ENCODE measurements at places on chromosomes 1 and 21.
A peak's percentile ranks its signal among the peaks of the same experiment; 100 is the strongest.

DNA sequence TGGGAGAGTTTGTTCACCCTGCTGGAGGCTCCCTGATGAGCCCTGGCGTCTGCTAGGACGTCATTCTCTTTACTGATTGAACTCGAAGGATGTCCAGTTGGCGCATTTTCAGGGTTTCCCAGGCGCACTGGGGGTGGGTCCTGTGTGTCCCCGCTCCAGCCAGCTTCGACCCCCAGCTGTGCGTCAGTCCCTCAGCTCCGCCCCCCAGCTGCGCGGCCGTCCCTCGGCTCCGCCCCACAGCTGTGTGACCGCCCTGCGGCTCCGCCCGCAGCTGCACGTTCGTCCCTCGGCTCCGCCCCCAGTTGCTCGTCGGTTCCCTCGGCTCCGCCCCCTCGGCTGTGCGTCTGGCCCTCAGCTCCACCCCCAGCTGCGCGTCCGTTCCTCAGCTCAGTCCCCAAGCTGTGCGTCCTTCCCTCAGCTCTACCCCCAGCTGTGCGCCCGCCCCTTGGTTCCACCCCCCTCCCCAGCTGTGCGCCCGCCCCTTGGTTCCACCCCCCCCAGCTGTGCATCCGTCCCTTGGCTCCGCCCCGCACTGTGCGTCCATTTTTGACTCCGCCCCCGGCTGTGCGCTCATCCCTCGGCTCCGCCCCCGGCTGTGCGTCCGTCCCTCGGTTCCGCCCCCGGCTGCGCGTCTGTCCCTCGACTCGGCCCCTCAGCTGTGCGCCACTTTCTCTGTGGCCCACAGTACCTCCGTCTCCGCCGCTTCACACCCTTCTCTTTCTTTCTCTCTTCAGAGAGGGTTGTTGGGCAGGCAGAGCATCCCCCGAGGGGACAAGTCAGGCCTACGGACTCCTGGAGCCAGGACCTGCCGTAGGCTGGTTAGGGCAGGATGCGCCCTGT is 61.3 kb downstream of the FAAP20 start:
- peak; percentile 95 for DNase-seq

DNA sequence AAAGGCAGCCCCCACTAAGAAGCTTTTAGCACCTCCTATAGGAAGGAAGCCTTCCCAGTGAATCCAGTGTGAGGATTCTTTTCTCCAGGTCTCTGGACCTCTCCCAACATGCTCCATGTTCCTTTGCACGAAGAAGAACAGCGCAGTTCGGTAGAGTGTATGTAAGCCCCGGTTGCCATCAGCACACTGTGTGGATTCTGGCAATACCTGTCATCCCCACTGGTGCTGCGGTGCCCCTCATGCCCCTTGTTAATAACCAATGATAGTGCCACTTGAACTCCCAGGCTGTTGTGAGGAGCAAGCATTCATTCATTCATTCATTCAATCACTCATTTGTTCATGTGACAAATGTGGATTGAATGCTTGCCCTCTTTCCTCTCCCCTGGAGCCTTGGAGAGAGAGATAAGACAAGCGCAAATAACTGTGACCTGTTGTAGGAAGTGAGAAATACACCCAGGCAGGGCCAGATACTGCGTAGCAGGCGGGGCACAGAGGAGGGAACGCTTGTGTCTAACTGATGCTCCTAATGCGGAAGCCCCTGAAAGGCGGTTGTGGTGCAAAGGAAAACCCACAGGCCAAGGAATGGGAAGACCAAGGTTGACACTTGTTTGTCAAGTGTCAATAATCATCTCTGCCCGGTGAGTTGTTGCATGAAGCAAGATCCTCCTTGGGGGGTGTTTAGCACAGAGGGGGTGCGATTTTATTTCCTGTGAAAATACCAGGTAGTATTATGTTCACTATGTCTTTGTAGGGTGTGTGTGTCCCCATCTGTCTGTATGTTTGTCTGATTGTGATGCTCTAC is 9.8 kb downstream of the LGR6 start:
- no peak for DNase-seq

DNA sequence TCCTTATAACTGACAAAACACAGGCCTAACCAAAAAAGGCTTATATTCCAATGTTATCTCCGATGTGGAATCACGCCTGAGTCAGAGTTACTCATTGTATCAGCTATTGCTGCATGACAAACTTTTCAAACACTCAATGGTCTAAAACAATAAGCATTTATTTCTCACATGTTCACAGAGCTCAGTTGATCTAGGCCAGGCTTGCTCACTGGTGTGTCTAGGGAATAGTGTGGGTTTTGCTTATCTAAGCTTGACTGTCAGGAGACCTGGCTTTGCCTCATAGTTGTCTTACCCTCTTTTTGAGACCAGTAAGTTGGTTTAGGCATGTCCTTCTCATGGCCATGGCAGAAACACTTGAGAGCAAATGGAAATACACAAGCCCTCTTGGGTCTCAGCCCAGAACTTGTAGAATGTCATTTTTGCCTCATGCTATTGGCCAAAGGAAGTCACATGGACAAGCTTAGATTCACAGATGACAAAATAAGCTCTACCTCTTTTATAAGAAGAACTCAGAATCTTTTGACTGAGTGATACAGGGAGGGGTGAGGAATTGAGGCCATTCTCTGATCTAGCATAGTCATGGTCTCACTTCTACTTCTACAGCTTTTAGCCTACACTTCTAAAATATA is 130.8 kb downstream of the HMCN1 start:
- DNase-seq = no peak

GRCh38 chr1:12177156-12177998 is 10.6 kb downstream of the TNFRSF1B start:
- DNase-seq = no peak

GRCh38 chr1:200890818-200891773 is 3.6 kb upstream of the INAVA start:
- DNase-seq = peak; percentile 30

DNA sequence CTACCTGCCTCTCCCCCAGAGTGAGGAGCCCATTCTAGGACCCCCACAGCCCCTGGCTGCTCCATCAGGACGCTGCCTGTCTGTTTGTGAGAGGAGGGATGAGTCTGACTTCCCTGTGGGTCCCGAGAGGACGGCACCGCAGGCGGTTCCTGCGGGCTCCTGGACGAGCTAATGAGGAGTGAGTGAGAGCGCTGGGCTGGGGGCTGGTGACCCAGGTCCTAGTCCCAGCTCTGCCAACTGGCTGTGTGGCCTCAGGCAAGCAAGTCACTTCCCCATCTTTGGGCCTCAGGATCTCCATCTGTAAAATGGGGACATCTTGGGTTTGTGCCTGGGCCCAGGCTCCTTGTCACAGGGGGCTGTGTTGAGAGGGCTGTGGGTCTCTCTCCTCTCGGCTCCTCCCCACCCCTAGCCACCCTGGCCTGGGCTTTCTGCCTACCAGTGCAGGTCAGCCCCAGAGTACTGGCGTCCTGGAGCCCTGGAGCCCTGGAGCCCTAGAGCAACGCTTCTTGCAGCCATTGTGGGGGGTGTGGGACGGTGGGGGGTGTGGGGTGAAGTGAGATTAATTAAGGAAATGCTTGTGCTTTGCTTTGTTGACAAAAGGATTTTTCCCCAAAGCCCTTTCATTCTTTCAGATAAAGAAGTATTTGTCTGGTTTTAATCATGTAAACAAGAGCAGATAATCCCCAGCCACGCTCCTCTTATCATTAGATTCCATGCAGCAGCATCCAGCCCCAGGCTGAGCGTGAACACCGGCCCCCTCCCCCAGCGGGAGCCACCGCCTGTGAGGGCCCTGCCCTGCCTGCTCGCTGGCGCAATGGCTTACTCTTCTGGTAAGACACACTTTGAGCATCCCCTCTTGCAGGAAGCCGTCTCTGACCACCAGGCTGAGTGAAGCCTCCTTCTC is 26.8 kb downstream of the SLC1A7 start:
- no peak for DNase-seq

DNA sequence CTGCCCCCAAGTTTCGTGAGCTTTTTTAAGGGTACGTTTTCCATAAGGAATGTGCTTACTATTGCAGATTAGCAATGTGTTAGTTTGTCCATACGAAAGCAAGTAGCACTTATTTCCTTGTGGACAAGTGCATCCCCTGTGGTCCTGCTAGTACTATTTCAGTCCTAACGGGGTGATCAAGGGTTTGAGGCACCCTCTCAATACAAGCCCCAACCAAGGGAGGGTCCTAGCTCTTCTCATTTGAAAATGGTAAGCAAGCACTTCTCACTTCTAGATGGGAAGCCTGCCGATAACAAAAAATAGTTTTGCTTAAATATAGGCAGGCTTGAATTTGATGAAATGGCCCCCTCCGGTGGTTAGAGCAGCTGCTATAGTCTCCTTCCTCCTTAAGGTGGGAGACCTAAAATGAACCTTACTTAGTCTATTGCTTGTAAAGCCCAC is 64.0 kb upstream of the HMCN1 start:
- peak; percentile 35 for DNase-seq

- no peak for DNase-seq
Observed at GRCh38 chr1:80533093-80533492, 1267.6 kb upstream of the ADGRL2 start.

- no peak for DNase-seq
Observed at GRCh38 chr1:29753244-29753643, 516.9 kb downstream of the PTPRU start.

DNA sequence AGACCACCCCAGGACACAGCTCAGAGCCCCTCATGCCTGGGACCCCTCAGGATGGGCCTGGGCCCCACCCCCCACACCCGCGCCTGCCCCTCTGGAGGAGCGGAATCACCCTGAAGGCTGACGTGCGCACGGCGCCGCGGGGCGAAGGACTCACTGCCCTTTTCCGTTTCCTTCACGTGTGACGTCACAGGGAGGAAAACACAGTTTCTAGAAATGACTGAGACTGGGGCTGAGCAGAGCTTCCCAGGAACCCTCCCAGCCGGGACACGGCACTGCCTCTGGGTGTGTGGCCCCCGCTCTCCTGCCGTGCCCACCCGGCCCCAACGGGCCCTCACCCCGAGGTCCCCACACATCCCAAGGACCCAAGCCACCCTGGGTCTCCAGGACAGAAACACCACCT is 5.4 kb upstream of the TNFRSF4 start:
- peak; percentile 64 for DNase-seq

DNA sequence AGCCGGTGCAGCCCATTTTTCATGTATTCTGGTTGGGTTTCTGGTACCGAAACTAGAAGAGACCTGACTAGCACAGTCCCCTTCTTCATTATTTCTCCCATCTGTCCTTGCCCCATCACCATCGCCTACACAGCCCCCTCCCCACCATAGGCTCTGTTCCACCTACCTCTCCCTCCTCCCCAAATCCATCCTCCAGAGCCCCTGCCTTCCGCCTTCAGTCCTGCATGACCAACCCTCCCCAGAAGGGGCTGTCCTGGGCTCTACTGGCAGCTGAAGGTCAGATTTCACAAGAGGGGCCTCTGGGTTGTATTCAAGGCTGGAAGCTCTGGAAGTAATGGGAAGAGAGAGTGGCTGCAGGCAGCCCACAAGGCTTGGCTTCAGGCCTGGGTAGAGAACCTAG is 55.2 kb downstream of the SDC3 start:
- no peak for DNase-seq

DNA sequence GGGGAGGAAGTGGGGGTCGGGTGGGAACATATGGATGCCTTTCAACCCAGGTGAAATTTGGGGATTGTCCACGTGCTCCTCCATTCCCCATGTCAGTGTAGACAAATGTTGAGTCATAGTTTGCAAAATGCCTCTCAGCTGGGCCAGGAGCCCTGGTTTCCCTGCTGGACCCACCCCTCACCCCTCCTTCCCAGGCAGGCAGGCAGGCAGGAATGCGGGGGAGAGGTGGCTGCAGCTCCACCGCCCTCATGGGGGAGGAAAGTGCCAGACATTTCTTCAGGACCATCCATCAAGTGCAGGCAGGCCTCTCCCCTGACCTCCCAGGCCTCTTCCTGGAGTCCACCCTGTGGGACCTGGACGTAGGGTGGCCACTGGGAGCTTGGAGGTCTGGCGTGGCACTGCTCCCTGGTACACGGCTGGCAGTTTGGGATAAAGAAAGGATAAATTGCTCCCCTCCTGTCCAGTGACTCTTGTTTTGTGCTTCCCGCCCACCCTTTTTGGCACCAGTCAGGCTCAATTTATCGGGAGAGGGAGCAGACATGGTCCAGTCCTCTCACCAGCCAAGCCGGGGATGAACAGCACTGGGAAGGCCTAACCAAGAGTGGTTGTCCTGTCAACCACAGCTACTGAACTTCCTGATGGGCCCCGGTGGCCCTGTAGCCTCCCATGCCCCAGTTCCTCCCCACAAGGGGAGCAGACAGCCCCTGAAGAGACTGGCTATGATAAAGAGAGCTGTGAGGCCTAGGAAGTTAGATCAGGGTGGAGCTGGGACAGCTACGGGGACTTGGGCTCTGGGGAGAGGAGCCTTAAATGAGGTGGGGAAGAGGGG is 18.9 kb downstream of the NPR1 start:
- DNase-seq = no peak

GRCh38 chr21:10521091-10521598 is at the start of gene TPTE:
TPTE (plus strand) TSS chr21:10521583; CDS start chr21:10538724, 17,141 bp downstream.
- no peak for DNase-seq

GRCh38 chr1:185663771-185664296 is 70.4 kb upstream of the HMCN1 start:
- no peak for DNase-seq

GRCh38 chr1:111505641-111506119 is 2.2 kb upstream of the ADORA3 start:
- DNase-seq = no peak

DNA sequence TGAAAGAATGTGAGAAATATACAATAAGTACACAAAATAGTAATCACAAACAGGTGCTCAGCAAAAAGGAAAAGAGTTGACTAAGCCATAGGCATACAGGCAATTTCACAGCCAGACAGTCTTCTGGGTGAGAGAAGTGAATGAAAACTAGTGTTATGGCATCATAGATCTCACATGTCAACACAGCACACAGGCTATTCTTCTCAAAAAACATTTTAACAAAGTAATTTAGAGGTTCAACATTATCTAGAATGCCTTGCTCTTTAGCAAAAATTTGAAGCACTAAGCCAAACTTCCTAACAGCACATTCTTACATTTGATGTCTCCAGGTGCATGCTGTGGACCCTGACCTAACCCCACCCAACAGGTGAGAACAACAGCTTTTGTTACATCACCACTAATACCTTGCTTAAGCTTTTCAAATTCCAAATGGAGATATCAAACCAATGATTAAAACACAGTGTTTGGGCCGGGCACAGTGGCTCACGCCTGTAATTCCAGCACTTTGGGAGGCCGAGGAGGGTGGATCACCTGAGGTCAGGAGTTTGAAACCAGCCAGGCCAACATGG is 30.5 kb downstream of the OTUD7B start:
- DNase-seq = no peak
